KG1 (cell line): ENCODE measurements at places on chromosomes 7 and 10.

- DNase-seq, result no peak
These were observed 51.1 kb upstream of the OPN4 start for GRCh38 chr10:86603256-86603655.

DNA sequence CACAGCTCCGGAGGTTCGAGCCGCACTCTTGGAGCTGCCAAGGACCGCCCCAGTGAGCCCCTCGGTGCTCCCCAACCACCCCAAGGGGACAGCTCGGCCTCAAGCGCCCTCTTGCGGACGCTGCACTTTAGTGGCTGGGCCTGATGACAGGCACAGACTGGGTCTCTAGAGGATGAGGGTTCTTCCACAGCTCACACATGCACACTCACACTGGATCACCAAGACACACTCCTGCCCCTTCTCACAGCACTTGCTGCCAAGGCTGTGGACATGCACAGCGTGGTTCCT is 2.1 kb downstream of the RET start:
- DNase-seq, result no peak

- DNase-seq, result no peak
These were observed 42.5 kb upstream of the KMT2E start for GRCh38 chr7:104971290-104972071.

DNA sequence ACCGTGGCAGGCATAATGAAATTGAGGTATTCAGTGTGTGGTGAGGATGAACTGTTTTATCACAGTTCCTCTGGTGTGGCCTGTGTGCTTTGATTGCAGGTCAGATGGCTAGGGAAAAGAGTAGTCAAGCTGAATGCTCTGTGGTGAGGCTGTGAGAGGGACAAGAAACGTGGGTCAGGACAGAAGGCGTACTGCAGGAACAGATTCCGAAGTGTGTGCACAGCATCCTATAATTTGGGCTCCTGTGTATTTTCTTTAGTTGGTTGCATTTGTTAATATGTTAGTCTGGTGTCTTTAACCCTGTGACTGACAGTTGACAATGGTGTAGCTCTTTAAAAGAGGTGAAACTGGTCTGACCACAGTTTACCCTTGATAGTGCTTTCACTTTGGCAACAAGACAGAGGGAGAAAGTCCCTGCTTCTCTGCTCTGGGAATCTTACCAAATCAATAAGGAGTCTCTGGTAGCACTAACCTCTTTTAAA is 76.5 kb downstream of the AUTS2 start:
- DNase-seq, result no peak

GRCh38 chr7:33591490-33591889 is 313.8 kb upstream of the BMPER start:
- DNase-seq, result no peak

GRCh38 chr10:88388324-88388723 is 194.8 kb downstream of the RNLS start:
- no peak for DNase-seq

GRCh38 chr10:29882766-29883165 is 176.6 kb downstream of the JCAD start:
- DNase-seq, result no peak

DNA sequence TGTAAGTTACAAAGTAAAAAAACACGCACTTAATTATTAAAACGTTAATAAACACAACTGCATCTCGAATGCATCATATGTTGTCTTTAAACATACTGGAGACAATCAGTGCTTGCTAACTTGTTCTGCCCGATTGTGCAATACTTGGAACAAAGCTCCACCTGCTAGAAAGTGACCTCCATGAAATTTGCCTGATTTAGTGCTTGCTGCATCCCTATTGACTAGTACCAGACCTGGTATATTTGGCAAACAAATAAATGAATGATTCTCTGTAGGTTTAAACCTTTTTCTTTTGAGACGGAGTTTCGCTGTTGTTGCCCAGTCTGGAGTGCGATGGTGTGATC is 6.2 kb downstream of the BZW2 start:
- DNase-seq, result no peak

- no peak for DNase-seq
These were observed 608 bp downstream of the AKR1B10 start for GRCh38 chr7:134527979-134528371.

- DNase-seq, result no peak
These were observed 13.5 kb downstream of the MYOF start for GRCh38 chr10:93468461-93469213.

- DNase-seq, result no peak
These were observed 128.4 kb upstream of the BTBD16 start for GRCh38 chr10:122142641-122143237.

DNA sequence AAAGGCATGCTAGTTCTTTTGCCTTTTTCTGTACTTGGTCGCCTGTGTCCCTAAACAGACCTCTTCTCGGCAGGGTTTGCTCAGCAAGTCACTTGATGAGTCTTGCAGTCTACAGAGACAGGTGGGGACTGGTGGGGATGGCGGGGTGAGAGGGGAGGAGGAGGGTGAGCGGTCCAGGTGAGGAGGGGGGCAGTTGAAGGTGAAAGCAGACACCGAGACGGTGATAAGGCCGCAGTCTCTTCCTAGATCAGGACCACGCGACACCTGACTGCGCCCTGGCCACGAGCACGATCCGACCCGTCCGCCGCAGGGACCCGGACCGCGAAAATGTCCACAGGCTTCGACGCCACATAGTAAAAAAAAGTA is 566 bp downstream of the ASNS start:
- no peak for DNase-seq

- no peak for DNase-seq
These were observed 197.2 kb upstream of the SH2B2 start for GRCh38 chr7:102089175-102090098.

GRCh38 chr7:133575726-133576440 is 323.0 kb downstream of the EXOC4 start:
- DNase-seq, result no peak
